ENCODE measurements at places on chromosomes 6 and 20. TPM values are rescaled to one million over a fixed set of nuclear protein-coding genes. Genes with fewer than 3 reads are reported as not detected.
A peak's percentile ranks its signal among the peaks of the same experiment; 100 is the strongest.

IMPG1 gene
- total RNA-seq = not detected

DNA sequence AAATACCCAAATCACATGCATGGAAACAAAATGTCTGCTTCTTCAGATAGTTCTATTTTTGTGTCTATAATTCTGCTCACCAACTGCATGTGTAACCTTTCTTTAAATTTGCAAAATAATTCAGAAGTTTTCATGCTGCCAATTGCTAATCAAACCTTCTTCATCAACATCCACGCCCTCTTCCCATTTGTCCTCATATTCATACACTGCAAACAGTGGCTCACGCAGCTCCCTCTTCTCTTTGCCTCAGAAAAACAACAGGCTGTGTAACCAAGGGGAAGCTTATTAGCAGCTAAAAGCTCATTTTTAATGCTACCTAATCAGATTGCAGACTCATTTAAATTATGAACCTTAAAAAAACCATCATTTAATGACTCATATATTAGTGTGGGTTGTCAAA, 555.0 kb upstream of the EPHA7 start:
- no peaks in the 10 kb centered on the region for H3K27me3 ChIP-seq
- no peak overlapping the region for H3K4me3 ChIP-seq
- H3K4me1 ChIP-seq = no peaks in the 10 kb centered on the region
- no peaks in the 10 kb centered on the region for H3K36me3 ChIP-seq
- H3K27ac ChIP-seq = no peak overlapping the region
- no peak for DNase-seq

DNA sequence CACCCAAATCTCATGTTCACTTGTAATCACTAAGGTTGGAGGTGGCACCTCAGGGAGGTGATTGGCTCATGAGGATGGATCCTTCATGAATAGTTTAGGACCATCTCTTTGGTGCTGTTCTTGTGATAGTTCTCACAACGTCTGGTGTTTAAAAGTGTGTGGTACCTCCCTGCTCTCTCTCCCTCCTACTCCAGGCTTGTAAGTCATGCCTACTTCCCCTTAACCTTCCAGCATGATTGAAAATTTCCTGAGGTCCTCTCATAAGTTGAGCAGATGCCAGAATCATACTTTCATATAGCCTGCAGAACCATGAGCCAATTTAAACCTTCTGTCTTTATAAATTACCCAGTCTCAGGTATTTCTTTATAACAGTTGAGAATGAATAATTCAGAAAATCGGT, 16.6 kb downstream of the HLA-A start:
- H3K36me3 ChIP-seq = no peaks in the 10 kb centered on the region
- H3K27me3 ChIP-seq = no peaks in the 10 kb centered on the region
- no peak overlapping the region for H3K4me3 ChIP-seq
- peaks cover 14% of the 10 kb centered on the region for H3K4me1 ChIP-seq

DNA sequence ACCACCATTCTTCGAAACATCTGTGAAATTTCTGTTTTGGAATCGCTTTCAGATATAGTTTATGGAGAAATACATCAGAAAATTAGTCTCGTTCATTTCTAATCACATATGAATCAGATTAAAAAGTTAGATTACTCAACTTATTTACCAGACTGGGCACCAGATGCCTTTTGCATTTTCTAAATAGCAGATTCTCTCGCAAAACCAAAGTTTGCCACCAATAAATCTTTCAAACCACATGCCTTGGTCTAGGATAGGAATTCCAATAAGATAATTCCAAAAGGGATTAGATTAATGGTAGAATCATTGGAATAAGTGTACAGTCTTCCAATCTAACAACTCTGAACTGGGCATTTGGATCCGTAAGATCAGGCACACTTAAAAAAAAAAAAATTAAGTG, 160.4 kb upstream of the TAB2 start:
- H3K27ac ChIP-seq = no peak overlapping the region
- H3K4me3 ChIP-seq = no peak overlapping the region
- no peaks in the 10 kb centered on the region for H3K36me3 ChIP-seq
- no peak for DNase-seq
- no peaks in the 10 kb centered on the region for H3K27me3 ChIP-seq

- no peak overlapping the region for H3K4me3 ChIP-seq
- no peaks in the 10 kb centered on the region for H3K36me3 ChIP-seq
- no peak overlapping the region for H3K27ac ChIP-seq
- no peaks in the 10 kb centered on the region for H3K27me3 ChIP-seq
- H3K4me1 ChIP-seq = no peaks in the 10 kb centered on the region
- DNase-seq = no peak
Observed at GRCh38 chr6:11621119-11621518, 83.6 kb downstream of the TMEM170B start.

DNA sequence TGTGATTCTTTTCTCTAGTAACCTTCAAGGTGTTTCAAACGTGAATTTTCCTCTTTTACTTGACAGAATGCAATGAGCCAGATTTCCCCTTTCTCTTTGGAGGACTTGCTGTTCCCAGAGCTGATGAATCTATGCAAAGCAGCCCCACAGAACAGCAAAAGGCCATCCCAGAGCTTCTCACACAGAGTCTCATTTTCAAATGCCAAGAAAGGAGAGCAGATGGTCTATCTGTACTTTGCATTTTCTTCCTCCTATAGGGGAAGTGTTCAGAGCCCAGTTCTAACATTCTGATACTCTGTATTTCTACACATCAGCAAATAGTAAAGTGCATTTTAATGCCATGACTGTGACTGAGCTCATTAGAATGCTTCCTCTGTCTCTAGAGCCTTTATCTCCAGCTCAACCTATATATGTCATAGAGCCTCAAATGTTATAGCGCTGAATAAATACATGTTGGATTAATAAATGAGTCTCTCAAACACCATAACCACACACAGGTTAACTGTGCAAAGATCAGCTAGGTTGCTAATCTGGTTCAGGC, 81.8 kb upstream of the EYA4 start:
- H3K36me3 ChIP-seq = no peaks in the 10 kb centered on the region
- H3K4me1 ChIP-seq = no peaks in the 10 kb centered on the region
- DNase-seq = no peak
- H3K27ac ChIP-seq = no peak overlapping the region

DNA sequence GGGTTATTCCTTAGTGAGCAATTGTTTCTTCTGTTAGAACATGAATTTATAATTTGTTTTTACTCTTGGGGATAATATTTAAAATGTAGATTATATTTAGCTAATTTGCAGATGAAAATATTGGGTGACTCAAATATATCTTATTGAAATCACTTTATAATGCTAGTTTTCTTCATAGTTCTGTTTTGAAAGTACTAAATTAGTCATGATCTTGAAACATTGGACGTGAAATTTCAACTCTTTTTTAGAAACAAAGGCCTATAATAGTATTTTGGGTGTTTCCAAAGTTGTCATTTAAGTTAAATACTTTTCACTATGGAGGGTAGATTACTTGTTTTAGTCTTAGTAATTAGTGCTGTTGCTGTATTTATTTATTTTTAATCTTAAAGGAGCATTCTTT, 250.9 kb downstream of the UTRN start:
- peaks cover 26% of the 10 kb centered on the region for H3K36me3 ChIP-seq
- H3K4me1 ChIP-seq = no peaks in the 10 kb centered on the region
- no peak overlapping the region for H3K4me3 ChIP-seq
- no peaks in the 10 kb centered on the region for H3K27me3 ChIP-seq
- DNase-seq = no peak

TGM3 gene
- not detected for total RNA-seq

- no peak overlapping the region for H3K4me3 ChIP-seq
- no peak for DNase-seq
- H3K36me3 ChIP-seq = no peaks in the 10 kb centered on the region
- no peaks in the 10 kb centered on the region for H3K27me3 ChIP-seq
- H3K27ac ChIP-seq = no peak overlapping the region
Observed at GRCh38 chr20:38353316-38353715, 7.0 kb downstream of the LBP start.

DNA sequence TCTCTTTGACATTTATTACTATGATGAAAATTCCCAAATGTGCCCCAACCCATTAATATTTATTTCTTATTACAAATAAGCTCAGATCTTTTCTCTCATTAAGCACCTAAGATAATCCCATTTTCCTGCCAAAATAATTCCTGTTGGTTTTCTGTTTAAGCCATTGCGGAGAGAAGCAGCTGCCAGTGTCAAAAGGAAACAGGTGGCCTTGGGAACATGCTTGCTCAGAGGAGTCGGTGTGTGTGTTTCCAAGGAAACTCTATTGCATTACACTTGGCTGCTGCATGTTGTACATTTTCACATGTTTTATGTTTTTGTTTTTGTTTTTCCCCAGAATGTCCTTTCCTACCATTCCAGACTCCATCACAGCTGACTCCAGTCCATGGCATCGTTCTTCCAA, 56.4 kb downstream of the CD24 start:
- no peaks in the 10 kb centered on the region for H3K27me3 ChIP-seq
- H3K36me3 ChIP-seq = no peaks in the 10 kb centered on the region
- H3K27ac ChIP-seq = no peak overlapping the region
- no peaks in the 10 kb centered on the region for H3K4me1 ChIP-seq

GRCh38 chr20:52404671-52405070, 213.1 kb upstream of the ZFP64 start:
- H3K27ac ChIP-seq = no peak overlapping the region
- H3K27me3 ChIP-seq = no peaks in the 10 kb centered on the region
- peaks cover 9% of the 10 kb centered on the region for H3K4me1 ChIP-seq
- DNase-seq = no peak
- no peaks in the 10 kb centered on the region for H3K36me3 ChIP-seq

- H3K4me1 ChIP-seq = peaks cover 5% of the 10 kb centered on the region
- peak; percentile 85 for DNase-seq
- peak overlapping the region; percentile 81 for H3K27ac ChIP-seq
- no peaks in the 10 kb centered on the region for H3K36me3 ChIP-seq
- no peaks in the 10 kb centered on the region for H3K27me3 ChIP-seq
- H3K4me3 ChIP-seq = peak overlapping the region; percentile 79
Observed at GRCh38 chr6:125780540-125781313, 10.0 kb upstream of the NCOA7 start.

GRCh38 chr6:81169166-81169565, 583.3 kb downstream of the TENT5A start:
- DNase-seq = no peak
- H3K4me1 ChIP-seq = no peaks in the 10 kb centered on the region
- H3K27ac ChIP-seq = no peak overlapping the region
- H3K36me3 ChIP-seq = no peaks in the 10 kb centered on the region
- no peak overlapping the region for H3K4me3 ChIP-seq
- H3K27me3 ChIP-seq = no peaks in the 10 kb centered on the region

DNA sequence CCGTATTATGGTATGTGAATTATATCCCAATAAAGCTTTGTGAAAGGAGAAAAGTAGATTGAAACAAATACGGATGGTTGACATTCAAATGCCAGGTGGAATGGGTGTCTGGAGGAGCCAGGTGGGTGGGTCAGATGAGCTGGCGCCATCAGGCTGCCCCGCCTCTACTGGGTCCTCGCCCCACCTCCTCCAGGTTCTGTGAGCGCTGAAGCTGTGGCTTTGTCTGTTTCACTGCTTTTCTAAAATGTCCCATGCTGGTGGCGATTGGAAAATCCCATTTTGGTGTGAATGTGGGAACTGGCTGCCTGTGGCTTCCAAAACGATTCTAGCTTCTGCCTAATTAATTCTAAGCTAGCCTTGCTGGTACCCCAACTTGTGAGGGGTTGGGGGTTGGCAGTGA, 16.5 kb downstream of the DUSP22 start:
- H3K27ac ChIP-seq = peak overlapping the region; percentile 10
- H3K27me3 ChIP-seq = no peaks in the 10 kb centered on the region
- DNase-seq = no peak
- H3K4me1 ChIP-seq = peaks cover 56% of the 10 kb centered on the region
- no peak overlapping the region for H3K4me3 ChIP-seq
- H3K36me3 ChIP-seq = no peaks in the 10 kb centered on the region

- H3K27me3 ChIP-seq = no peaks in the 10 kb centered on the region
- no peak overlapping the region for H3K4me3 ChIP-seq
- H3K27ac ChIP-seq = no peak overlapping the region
- H3K4me1 ChIP-seq = peaks cover 24% of the 10 kb centered on the region
Observed at GRCh38 chr20:62201173-62202082, 18.6 kb downstream of the MTG2 start.

DNA sequence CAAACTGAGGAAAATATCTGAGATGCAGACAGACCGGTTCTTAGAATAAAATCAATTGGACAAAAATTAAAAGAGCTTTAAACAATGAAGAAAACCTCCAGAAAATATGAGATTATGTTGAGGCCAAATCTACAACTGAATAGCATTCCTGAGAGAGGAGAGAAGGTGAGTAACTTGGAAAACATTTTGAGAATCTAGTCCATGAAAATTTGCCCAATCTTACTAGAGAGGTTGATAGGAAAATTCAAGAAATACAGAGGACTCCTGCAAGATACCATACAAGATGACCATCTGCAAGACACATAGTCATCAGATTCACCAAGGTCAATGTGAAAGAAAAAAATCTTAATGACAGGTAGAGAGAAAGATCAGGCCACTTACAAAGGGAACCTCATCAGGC, 437.7 kb upstream of the ADGRB3 start:
- H3K36me3 ChIP-seq = no peaks in the 10 kb centered on the region
- H3K27me3 ChIP-seq = no peaks in the 10 kb centered on the region
- no peak overlapping the region for H3K4me3 ChIP-seq
- no peak for DNase-seq

DNA sequence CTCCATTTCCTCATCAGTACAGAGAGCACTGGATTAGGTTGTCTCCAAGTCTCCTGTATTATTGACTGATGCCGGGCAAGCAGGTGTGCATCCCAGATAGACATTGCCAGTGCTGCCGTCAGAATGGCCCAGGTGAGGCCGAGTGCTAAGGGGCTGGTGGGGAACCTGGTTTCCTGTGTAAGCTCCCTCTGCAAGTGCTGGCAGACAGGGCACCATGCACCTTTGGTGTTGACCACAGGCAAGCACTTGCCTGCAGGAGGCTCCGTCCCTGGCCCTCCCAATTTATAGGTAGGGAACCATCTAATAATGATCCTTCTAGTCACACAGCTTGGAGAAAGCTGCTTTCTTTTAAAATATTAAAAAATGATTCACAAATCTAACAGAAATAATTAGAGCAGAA, 747 bp downstream of the GABRR1 start:
- no peaks in the 10 kb centered on the region for H3K4me1 ChIP-seq
- H3K36me3 ChIP-seq = no peaks in the 10 kb centered on the region
- DNase-seq = no peak
- H3K27me3 ChIP-seq = no peaks in the 10 kb centered on the region

DNA sequence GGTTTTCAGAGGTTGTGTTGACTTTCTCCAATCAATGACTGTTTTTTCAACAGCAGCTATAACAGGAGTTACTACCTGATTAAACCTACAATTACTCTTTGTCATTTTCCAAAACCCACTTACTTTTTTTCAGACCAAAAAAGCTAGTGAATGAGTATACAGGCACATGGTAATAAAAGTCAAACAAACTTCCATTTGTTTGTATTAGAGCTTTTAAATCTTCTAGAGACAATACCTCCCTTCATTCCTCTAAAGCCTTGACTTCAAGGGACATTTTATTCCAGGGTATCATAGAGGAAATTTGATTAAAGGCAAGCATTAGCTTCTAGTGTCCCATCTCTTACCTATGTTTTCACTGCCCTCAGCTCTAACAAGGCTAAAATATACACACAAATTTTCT, 52.7 kb downstream of the IL22RA2 start:
- no peaks in the 10 kb centered on the region for H3K36me3 ChIP-seq
- H3K27me3 ChIP-seq = no peaks in the 10 kb centered on the region
- H3K4me1 ChIP-seq = peaks cover 29% of the 10 kb centered on the region
- no peak overlapping the region for H3K4me3 ChIP-seq
- peak overlapping the region; percentile 22 for H3K27ac ChIP-seq
- no peak for DNase-seq

ADGRG6 gene
- not detected for total RNA-seq

Data from B cell (primary cell).